ENCODE measurements at places on chromosomes 2 and 18. TPM values are rescaled to one million over a fixed set of nuclear protein-coding genes. Genes with fewer than 3 reads are reported as not detected.

DNA sequence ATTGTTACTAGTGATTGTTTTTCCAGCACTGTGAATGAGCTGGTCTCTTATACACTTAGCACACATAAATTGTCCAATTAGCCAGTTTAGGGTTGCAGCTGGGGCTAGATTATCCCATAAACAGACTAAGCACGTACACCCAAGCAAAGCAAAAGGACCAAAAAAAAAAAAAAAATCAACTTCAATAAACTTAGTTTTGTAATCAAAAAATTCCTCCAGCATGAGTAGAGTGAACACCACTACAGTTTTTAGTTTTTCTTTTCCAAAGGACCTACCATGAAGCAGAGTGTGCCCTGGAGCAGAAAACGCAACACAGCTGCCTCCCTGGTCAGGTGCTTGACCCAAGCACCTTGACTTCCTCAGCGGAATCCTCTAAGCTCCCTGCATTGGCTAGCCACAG lies 249.4 kb upstream of the SLC14A2 start:
- H3K27ac ChIP-seq, result no peak overlapping the region
- H3K4me3 ChIP-seq, result no peak overlapping the region

Gene VRK2
- 24.3 TPM for total RNA-seq

Gene PSMA8
- total RNA-seq, result not detected

Gene ZNF638
- 99.9 TPM for total RNA-seq

DNA sequence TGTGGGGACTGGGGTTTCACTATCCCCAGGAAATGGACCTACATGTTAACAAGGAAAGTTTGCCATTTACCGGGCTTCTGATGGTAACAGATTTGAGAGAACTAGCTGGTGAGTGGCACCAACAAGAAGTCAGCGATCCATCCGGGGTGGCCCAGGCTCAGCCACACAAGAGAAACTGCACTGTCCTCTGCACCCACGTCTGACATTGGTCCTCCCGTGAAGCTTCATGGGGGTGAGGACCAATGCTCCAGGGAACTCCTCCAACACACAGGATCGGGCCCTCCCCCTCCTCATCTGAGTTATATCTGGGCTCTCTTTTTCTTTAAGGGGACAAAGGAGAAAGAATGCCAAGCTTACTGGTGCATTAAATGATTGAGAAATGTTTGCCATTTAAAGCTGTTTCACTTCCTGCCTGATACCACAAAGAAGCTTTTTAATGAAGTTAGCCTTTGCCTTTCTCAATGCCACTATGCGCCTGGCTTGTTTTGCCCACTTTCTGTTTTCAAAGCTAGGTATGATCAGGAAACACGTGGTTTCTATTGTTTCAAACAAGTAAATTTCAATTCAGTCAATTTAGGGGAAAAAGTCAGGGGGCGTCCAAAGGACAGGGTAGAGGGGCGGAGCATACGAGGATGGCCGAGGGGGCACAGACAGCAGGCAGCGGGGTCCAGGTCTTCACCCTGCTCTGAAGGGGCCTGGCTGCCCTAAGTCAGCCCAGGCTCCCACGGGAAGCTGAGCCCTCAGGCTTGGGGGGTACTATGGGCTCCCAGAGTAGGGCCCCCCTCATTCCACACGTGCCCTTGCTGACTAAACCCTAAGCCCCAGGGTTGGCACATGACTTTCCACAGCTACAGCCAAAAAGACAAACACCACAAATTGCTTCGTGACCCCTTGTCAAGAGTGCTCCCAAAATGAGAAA lies 204.0 kb upstream of the ID2 start:
- no peaks in the 10 kb centered on the region for H3K27me3 ChIP-seq
- no peaks in the 10 kb centered on the region for H3K36me3 ChIP-seq
- H3K4me1 ChIP-seq, result peaks cover 43% of the 10 kb centered on the region
- no peak overlapping the region for H3K4me3 ChIP-seq
- H3K27ac ChIP-seq, result peak overlapping the region; percentile 55

Gene PLCD4
- total RNA-seq, result 5.9 TPM

GRCh38 chr2:174120346-174120745 lies 128.0 kb downstream of the OLA1 start:
- H3K36me3 ChIP-seq, result no peaks in the 10 kb centered on the region
- no peak overlapping the region for H3K27ac ChIP-seq
- DNase-seq, result no peak
- H3K4me3 ChIP-seq, result no peak overlapping the region

DNA sequence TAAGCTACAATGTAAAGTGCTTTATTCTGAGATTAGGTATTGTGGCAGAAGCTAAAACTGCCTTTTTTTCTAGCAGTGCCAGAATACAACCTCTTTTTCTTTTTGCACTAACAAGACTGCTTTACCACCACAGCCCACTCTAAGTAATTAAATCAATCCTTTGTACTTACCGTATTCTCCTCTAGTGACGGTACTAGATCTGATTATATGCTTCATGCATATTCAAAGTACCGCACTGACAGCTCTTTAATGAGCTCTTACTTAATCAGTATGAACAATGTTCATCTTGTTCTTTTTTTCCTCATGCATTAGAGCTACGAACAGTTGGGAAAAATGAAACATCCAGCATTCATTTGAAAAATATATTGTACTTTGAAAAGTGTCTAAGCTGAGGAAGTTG lies 16.1 kb upstream of the OTX1 start:
- H3K4me1 ChIP-seq, result no peaks in the 10 kb centered on the region
- no peak overlapping the region for H3K27ac ChIP-seq
- no peaks in the 10 kb centered on the region for H3K36me3 ChIP-seq
- H3K4me3 ChIP-seq, result no peak overlapping the region

- peaks cover 20% of the 10 kb centered on the region for H3K4me1 ChIP-seq
- H3K4me3 ChIP-seq, result no peak overlapping the region
- DNase-seq, result no peak
- no peaks in the 10 kb centered on the region for H3K36me3 ChIP-seq
- H3K27me3 ChIP-seq, result no peaks in the 10 kb centered on the region
- peak overlapping the region; percentile 47 for H3K27ac ChIP-seq
Observed at GRCh38 chr2:134233728-134234136, 20.1 kb upstream of the MGAT5 start.

DNA sequence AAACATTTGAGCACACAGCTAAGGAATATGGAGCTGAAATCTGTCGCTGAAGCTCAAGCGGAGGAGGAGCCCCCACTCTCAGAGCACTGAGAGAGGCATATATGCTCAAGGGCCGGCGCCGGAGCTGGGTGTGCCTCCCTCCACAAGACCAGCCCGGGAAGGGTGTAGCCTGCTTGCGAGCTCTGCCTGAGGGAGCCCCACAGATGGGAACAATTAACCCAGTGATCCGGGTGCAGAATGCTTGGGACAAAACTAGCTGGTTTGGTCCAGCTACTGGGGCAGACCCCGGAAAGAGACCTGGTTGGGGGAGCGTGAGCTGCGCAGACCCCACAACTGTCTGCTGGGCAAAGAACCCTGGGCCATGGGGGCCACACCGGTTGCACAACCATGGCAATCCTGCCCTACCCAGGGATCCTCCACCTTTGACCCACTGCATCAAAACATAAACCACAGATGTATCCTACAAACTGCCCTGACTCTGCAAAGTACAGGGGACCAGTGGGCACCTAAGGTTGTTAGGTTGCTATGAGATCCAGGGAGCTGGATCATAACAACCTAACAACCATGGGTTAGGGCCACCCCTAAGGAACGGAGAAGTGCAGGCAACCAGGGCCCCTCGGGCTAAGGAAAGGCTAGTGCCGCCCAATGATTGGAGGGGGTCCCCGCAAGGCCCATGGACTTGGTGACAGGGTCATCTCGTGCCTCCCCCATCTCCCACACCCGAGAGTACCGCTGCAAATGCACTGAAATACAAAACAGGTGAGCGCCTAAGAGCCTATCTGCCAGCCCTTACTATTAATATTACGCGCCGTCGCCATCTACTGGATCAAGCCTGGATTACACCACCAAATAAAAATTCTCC lies 53.4 kb upstream of the SCN1A start:
- no peak overlapping the region for H3K27ac ChIP-seq
- DNase-seq, result peak; percentile 38
- no peaks in the 10 kb centered on the region for H3K27me3 ChIP-seq
- no peaks in the 10 kb centered on the region for H3K36me3 ChIP-seq
- H3K4me3 ChIP-seq, result no peak overlapping the region

GRCh38 chr2:219642069-219642454 lies 14.6 kb downstream of the SLC4A3 start:
- DNase-seq, result no peak
- H3K4me3 ChIP-seq, result no peak overlapping the region
- H3K4me1 ChIP-seq, result no peaks in the 10 kb centered on the region
- no peaks in the 10 kb centered on the region for H3K27me3 ChIP-seq
- no peak overlapping the region for H3K27ac ChIP-seq

DNA sequence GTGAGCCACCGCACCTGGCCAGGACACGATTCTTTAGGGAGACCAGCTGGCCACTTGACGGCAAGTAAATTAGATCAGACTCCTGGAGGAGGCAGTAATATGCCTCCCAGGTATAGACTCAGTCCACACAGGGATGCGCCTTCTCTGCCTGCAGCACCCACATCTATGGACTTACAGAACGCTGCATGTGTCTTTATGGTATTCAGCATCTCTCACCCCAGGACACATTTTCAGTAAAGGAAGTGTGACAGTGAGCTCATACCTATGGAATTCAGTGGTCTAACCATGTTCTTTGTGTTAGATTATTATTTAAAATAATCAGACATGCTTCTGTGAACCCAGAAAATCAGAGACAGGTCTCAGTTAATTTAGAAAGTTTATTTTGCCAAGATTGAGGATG lies 5.9 kb upstream of the NARS1 start:
- no peak for DNase-seq
- no peaks in the 10 kb centered on the region for H3K36me3 ChIP-seq
- H3K27ac ChIP-seq, result no peak overlapping the region
- H3K4me1 ChIP-seq, result peaks cover 3% of the 10 kb centered on the region
- no peak overlapping the region for H3K4me3 ChIP-seq

DNA sequence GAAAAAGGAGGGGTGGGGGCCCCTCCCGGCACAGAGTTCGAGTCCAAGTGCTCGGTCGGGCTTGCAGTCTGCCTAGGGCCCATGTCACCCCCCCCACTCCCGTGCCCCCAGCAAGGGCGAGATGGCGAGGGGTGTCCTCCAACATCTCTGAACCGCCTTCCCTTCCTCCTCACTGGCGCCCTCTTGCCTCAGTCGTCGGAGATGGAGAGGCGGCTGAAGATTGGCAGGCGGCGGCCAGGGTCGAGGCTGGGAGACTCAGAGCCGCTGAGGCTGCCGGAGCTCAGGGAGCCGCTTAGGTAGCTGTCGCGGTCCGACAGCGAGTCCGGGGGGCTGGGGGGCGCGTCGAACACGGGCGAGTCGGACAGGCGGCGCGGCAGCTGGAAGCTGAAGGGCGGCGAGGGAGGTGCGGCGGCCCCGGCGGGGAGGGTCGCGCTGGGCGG lies 2.3 kb downstream of the ZFP36L2 start:
- no peaks in the 10 kb centered on the region for H3K27me3 ChIP-seq
- H3K27ac ChIP-seq, result peak overlapping the region; percentile 100
- H3K4me3 ChIP-seq, result peak overlapping the region; percentile 90
- H3K4me1 ChIP-seq, result peaks cover 15% of the 10 kb centered on the region

DNA sequence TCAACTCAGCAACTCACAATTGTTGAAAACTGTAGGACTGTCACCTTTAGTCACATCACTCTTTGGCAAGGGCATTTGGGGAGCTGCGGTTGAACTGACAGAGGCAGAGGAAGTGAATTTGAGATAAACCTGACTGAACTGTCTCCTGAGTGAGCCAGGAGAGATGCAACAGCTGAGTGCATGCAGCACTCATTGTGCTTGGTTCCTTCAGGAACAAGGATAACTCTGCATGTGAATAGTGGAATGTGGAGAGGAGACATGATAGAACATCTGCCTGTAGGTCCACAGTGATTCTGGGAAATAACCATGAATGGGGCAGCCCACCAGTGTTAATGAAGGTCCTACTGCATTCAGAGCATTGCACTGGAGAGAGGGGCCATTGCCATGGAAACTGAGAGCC lies 494.7 kb downstream of the STK39 start:
- H3K4me3 ChIP-seq, result no peak overlapping the region
- no peaks in the 10 kb centered on the region for H3K4me1 ChIP-seq
- H3K27me3 ChIP-seq, result no peaks in the 10 kb centered on the region
- H3K27ac ChIP-seq, result no peak overlapping the region
- no peak for DNase-seq

- peaks cover 47% of the 10 kb centered on the region for H3K4me1 ChIP-seq
- peak overlapping the region; percentile 80 for H3K4me3 ChIP-seq
- H3K36me3 ChIP-seq, result no peaks in the 10 kb centered on the region
- peak; percentile 62 for DNase-seq
- H3K27ac ChIP-seq, result peak overlapping the region; percentile 90
Observed at GRCh38 chr2:70553334-70553583, 367 bp downstream of the TGFA start.

- no peaks in the 10 kb centered on the region for H3K36me3 ChIP-seq
- H3K4me3 ChIP-seq, result no peak overlapping the region
- H3K27ac ChIP-seq, result no peak overlapping the region
- no peaks in the 10 kb centered on the region for H3K27me3 ChIP-seq
- H3K4me1 ChIP-seq, result no peaks in the 10 kb centered on the region
- DNase-seq, result peak; percentile 59
Observed at GRCh38 chr2:110853516-110853915, 121.1 kb downstream of the ACOXL start.

- H3K27me3 ChIP-seq, result no peaks in the 10 kb centered on the region
- no peaks in the 10 kb centered on the region for H3K36me3 ChIP-seq
- no peaks in the 10 kb centered on the region for H3K4me1 ChIP-seq
- DNase-seq, result no peak
- no peak overlapping the region for H3K27ac ChIP-seq
- no peak overlapping the region for H3K4me3 ChIP-seq
Observed at GRCh38 chr2:56297671-56298070, 113.9 kb downstream of the CCDC85A start.

Gene HOXD8
- 9.7 TPM for total RNA-seq

Gene CFLAR
- 449 TPM for total RNA-seq

DNA sequence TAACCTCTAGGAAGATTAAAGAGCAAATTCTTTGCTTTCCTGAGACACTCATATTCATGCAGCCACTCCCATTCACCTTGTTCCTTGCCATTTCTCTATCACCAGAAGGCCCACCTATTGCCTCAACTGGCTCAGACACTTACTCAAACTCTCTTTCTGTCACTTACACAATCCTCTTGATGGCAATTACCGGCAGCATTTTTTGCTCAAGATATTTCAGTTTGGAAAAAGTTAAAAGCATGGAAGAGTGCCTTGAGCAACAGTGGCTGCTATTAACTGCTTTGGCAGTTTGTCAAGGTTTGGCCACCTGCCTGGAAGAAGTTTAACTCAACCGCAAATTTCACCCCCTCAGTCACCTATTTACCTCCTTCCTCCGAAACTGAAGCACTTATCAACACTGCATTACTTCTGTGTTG lies 1104.0 kb upstream of the PIK3C3 start:
- H3K4me1 ChIP-seq, result no peaks in the 10 kb centered on the region
- no peak overlapping the region for H3K4me3 ChIP-seq
- no peaks in the 10 kb centered on the region for H3K36me3 ChIP-seq
- no peak overlapping the region for H3K27ac ChIP-seq
- H3K27me3 ChIP-seq, result no peaks in the 10 kb centered on the region

- H3K27ac ChIP-seq, result no peak overlapping the region
- no peaks in the 10 kb centered on the region for H3K27me3 ChIP-seq
- H3K36me3 ChIP-seq, result no peaks in the 10 kb centered on the region
- DNase-seq, result no peak
- no peak overlapping the region for H3K4me3 ChIP-seq
Observed at GRCh38 chr2:3598197-3598910, 3.4 kb downstream of the COLEC11 start.
